Erythroblast (primary cell): ENCODE measurements at places on chromosomes 7 and 10.
A peak's percentile ranks its signal among the peaks of the same experiment; 100 is the strongest.

DNA sequence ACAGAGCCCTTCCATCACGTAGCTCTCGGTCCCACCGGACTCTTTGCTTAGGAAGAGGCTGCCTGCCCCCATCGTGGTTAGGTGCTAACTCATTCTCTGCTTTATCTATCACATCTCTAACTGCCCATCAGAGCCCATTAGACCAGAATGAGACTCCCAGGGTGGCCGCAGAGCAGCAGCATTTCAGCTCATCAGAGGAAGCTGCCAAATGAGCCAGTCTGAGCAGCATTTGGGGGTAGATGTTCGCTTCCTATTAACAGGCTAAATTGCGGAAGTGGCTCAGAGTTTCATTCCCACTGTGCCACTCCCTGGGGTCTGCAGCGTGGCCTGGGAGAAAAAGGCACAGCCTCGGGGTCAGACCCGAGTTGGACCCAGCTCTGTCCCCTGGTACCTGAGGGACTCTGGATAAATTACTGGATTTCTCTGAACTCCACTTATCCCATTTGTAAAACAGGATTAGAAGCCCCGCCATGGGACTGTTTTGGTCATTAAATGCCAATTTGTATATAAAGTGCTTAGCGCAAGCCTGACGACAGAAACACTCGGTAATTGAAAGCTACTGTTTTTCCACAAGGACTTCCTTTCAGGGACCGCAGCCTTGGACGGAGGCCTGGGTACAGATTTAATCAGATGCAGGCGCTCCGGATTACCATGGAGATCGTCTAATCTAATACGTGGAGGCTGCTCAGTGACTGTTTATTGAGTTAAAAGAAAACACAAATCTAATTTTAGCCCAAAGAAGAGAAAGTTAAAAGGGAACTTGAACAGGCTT lies 73.8 kb upstream of the PRLHR start:
- peak; percentile 41 for DNase-seq

DNA sequence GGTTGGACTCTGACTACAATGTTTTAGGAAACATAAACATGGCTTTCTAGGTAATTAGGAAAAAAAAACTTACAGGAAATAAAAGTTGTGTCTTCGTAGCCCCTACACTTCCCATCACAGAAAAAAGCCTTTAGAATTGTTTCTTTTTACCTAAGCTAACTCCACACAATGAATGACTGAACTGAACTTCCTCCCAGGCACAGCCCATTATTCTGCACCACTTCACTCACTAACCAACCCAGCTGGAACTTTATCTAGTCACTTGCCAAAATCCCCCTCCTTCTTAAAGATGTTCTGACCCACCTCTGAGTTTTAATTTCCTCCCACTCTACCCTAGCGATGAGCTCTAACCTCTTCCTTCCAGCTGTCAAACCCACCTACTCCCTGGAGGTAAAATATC lies 91.7 kb upstream of the MEOX2 start:
- no peak for DNase-seq

GRCh38 chr10:17464545-17464944 lies 10.2 kb upstream of the ST8SIA6 start:
- DNase-seq = no peak

GRCh38 chr7:70489813-70490212 lies 642.1 kb upstream of the GALNT17 start:
- no peak for DNase-seq

- peak; percentile 70 for DNase-seq
These were observed 17.4 kb downstream of the POLL start for GRCh38 chr10:101570428-101571270.

DNA sequence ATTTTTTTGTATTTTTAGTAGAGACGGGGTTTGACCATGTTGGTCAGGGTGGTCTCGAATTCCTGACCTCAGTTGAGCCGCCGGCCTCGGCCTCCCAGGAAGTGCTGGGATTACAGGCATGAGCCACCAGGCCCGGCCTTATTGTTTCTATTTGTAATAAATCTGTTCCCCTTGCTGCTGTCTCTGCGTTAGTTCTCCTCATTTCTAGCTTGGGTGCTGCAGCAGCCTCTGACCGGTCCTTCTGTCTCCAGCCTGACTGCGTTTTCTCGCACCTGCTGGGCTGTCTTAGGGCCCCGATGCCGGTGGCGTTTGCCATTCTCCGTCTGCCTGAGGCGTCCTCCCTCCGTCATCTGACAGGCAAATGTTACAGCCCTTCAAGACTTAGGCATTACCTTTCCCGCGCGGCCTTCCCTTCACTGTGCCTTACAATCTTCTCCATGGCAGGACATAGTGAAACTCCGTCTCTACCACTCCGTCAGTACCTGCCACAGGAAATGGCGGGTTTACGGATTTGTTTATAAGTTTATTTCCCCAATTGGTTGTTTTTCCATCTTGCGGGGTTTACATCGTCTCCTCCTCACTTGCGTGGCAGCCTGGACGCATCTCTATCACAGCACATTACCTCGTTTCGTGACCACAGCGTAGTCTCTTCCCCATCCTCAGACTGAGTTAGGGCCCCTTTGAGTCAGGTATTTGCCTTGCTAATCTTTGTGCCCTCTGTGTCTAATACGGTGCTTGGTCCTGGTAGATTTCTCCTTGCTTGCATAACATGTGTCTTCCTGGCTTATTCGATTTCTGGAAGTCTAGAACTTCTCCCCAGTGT lies 2.3 kb upstream of the GIMAP8 start:
- DNase-seq = no peak

DNA sequence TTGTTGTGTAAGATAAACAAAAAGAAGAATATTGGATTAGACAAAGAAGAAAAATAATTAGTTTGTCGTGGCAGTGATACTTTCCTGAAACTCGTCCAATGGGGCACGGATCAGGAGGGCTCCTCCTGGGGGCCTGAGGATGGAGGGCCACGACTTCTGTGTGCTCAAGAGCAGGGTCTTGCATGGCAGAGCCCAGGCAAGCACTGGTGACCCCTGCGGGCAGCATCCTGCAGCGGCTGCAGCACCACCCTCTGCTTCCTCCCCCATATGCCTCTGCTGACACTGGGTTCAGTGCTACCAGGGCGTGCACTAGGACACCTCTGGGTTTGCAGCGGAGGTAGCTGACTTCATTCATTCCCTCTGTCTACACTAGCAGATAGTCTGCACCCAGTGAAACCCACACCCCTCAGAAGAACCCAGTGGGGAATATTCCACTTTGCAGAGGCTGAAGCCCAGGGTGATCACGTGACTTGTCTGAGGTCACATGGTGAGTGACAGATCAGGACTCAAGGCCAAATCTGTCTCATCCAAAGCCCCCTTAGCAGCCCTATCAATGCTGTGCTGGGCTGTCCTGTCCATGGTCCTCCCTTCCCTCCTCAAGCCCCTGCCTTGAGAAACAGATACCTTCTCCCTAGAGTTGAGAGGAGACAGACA lies 375.5 kb downstream of the TCERG1L start:
- DNase-seq = no peak

- DNase-seq = no peak
These were observed 96.0 kb upstream of the IKZF1 start for GRCh38 chr7:50208378-50208982.

- no peak for DNase-seq
These were observed 204.6 kb downstream of the IMMP2L start for GRCh38 chr7:111357691-111358090.

DNA sequence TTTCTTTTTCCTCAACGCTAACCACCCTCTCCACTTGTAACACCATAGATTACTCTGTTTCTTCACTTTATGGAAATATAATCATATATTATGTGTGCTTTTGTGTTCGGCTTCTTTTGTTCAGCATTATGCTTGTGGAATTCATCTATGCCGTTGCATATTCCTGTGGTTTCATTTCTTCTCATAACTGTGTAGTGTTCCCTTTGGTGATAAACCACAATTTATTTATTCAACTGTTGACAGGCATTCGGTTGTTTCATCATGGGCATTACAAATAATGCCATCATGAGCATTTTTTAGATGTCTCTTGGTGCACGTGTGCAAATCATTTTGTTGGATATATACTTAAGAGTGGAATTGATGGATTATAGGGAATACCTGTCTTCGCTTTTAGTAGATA lies 12.1 kb downstream of the AVL9 start:
- DNase-seq = no peak

DNA sequence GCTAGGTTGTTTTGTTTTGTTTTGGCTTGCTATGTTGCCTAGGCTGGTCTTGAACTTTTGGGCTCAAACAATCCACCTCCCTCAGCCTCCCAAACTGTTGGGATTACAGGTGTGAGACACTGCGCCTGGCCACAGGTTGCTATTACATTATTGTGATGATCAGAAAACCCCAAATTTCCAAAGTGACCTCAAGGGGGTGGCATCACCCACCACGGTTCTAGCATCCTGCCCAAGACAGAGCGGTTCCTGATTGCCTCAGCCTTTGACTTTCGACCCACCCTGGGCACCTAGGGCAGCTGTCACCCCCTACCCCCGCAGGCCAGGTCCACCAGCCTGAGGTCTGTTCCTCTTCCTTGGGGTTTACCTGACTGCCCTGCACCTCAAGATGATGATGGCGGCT lies 28.4 kb downstream of the SBDS start:
- no peak for DNase-seq
